SJSA1 (cell line): ENCODE measurements at places on chromosomes 1 and 21.

DNA sequence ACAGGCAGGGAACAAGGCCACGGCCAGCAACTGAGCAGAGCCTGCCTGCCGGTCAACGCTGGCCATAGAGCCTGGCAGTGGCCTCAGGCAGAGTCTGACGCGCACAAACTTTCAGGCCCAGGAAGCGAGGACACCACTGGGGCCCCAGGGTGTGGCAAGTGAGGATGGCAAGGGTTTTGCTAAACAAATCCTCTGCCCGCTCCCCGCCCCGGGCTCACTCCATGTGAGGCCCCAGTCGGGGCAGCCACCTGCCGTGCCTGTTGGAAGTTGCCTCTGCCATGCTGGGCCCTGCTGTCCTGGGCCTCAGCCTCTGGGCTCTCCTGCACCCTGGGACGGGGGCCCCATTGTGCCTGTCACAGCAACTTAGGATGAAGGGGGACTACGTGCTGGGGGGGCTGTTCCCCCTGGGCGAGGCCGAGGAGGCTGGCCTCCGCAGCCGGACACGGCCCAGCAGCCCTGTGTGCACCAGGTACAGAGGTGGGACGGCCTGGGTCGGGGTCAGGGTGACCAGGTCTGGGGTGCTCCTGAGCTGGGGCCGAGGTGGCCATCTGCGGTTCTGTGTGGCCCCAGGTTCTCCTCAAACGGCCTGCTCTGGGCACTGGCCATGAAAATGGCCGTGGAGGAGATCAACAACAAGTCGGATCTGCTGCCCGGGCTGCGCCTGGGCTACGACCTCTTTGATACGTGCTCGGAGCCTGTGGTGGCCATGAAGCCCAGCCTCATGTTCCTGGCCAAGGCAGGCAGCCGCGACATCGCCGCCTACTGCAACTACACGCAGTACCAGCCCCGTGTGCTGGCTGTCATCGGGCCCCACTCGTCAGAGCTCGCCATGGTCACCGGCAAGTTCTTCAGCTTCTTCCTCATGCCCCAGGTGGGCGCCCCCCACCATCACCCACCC, at the start of gene TAS1R3:
TSS of gene TAS1R3 (plus strand) at position 213 of the 898 bp plus-strand sequence. CDS start at position 279, 66 bp downstream.
- DNase-seq = no peak

GRCh38 chr1:11051781-11052511, 4.9 kb upstream of the MASP2 start:
- DNase-seq = no peak

GRCh38 chr1:147757015-147757990, 3.1 kb downstream of the GJA5 start:
- no peak for DNase-seq

DNA sequence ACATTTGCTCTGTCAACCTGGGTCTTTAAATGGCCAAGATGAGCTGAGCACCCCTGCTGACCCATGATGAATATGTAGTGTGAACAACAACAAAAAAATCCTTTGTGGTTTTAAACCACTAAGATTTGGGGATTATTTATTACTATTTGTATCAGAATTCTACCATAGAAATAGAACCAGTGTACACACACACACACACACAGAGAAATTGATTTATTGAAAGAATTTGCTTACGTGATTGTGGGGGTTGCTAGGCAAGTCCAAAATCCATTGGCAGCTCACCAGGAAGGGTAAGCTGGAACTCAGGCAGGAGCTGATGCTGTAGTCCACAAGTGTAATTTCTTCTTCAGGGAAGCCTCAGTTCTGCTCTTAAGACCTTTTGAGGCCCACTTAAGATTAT, 82.5 kb upstream of the MAP1LC3C start:
- DNase-seq = no peak

DNA sequence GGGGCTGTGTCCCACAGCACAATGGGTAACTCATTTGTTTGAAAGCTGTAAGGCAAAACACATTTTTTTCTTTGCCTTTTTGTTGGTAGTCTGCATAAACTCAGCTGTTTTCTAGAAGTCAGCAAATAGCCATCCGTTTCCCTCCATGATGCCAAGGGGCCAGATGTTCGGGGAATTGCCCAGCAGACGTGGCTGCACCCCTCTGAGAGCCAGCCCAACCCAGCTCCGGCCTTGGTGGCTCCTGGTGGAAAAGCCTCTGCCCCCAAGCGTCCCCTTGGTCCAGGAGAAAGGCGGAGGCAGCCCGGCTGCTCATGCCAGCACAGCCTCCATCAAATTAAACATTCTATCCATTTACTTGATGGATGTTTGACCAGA, 58.4 kb upstream of the ADARB1 start:
- DNase-seq = no peak

DNA sequence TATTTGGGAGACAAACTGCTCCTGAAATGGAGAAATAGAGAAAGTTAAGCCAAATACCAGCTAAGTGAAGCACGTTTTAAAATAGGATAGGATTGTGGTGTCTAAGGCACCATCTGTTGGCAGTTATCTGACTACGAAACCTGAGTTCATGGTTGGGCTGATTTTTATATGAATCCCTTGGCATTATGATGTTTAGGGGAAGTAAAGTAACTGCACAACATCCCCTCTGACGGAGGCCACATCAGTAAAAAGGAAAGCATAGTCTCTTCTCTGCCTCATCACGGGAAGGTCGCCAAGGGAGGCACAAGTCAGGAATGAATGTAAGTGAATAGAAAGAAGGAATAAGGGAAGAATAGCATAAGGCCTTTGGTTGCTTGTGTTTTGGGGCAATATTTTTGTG, 128.0 kb downstream of the PRRX1 start:
- DNase-seq = no peak

DNA sequence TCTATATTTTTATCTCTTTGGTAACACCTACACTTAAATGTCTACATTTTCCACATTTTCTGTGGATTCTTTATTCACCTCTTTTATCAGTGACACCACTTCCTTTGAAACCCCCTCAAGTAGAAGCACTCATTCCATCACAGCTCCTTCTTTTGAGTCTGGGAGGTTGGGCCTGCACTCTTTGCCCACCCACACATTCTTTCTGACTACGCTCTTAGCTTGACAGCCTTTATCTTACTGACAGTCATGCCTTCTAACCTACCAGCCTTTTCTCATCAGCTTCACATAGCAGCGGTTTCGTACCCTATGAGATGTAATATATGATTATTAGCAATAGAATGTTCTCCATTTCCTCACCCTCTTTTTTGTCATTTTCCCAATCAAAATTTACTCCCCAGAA, 151.9 kb downstream of the TNFSF18 start:
- no peak for DNase-seq

GRCh38 chr1:55049914-55050278, 10.5 kb downstream of the PCSK9 start:
- no peak for DNase-seq

DNA sequence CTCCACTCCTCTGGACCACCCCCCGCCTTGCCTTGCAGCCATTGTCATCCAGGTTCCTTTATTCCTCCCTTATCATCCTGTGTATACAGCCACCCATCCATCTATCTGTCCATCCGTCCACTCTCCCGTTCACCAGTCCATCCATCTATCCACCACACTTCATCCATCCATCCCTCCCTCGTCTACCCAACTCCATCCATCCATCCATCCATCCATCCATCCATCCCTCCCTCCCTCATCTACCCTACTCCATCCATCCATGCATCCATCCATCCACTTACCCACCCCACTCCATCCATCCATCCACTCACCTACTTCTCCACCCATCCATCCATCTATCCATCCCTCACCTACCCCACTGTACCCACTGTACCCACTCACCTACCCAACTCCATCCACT, 35.4 kb downstream of the DHRS3 start:
- no peak for DNase-seq

GRCh38 chr1:36151845-36152203, 2.5 kb upstream of the TRAPPC3 start:
- DNase-seq = no peak

GRCh38 chr21:18602711-18603110, 199.1 kb upstream of the TMPRSS15 start:
- DNase-seq = no peak

GRCh38 chr1:51648180-51649109, 31.6 kb downstream of the OSBPL9 start:
- no peak for DNase-seq

DNA sequence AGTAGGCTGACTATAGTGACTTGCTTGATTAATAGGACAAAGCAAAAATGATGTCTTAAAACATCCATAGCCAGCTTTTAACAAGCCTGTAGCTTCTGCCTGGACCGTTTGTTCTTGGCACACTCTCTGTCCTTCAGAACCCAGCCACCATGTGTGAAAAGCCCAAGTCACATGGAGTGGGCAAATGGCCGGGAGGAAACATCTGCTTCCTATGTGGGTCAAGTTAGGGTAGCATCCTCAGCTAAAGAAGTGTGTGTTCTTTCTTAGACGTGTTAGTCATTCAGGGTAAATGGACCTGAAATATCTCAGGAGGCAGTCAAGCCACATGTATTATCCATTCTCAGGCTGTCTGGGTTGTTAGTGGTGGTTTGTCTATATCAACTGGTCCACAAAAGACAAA, 23.4 kb downstream of the RD3 start:
- no peak for DNase-seq

DNA sequence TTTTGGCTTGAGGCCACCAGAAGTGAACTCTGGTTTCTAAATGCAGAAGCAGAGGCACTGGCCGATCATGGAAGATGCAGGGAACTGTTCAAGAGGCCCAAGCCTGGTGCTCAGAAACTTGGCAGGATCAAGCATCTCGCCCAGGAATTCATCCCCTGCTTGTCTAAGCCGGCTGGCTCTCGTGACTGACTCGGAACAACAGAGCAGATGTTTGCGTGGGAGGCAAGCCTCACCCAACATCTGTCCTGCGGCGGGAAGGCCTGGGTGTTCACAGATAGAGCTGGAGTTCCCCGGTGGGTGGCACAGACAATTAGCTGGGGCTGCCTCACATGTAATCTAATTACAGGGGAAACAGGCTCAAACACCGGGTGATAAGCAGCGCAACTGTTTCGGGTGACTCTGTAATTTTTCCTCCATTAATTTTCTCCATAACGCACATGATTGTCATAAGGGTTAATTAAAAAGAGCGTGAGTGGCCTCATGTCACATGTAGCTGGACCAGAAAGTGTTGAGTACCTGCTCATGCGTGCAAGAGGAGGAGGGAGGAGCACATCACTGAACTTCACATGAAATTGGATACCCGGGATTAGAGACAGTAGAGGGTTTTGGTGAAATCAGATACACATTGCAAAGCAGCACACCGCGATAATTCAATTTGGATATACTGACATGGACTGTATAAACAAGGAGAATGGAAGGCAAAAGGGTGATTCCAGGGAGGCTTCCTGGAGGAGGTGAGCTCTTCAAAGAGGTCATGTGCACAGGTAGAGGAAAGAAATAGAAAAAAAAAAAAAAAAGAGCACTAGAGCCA, 180.0 kb downstream of the ETS2 start:
- DNase-seq = peak; percentile 86

- no peak for DNase-seq
Observed at GRCh38 chr21:27132266-27132665, 165.4 kb upstream of the ADAMTS5 start.

DNA sequence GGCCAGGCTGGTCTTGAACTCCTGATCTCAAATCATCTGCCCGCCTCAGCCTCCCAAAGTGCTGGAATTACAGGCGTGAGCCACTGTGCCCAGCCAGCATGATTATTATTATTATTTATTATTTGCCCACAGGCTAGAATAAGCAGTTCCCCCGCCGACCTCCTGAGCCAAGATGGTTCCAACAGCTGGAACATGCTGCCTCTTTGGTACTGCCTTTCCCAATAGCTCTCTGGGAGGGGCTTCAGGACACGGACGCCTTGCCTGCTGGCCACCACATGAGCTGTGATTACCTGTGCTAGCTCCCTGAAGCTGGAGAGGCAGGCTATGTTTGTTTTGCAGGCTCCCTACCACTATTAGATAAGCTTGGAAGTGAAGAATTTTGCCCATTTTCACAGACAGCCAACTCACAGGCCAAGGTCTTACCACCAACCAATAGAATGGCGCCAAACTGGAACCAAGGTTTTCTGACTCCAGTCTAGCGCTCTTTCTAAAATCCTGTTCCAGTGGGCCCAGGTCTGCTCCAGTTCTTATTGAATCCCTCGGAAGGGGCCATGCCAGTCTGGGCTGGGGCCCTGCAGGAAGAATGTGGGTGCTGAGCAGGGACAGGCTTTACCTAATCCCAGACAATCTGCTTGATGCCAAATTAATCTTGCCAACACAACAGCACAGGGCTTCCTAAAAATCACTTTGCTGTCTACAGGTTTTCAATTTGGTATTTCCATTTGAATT, 2.1 kb upstream of the GPR61 start:
- DNase-seq = no peak

DNA sequence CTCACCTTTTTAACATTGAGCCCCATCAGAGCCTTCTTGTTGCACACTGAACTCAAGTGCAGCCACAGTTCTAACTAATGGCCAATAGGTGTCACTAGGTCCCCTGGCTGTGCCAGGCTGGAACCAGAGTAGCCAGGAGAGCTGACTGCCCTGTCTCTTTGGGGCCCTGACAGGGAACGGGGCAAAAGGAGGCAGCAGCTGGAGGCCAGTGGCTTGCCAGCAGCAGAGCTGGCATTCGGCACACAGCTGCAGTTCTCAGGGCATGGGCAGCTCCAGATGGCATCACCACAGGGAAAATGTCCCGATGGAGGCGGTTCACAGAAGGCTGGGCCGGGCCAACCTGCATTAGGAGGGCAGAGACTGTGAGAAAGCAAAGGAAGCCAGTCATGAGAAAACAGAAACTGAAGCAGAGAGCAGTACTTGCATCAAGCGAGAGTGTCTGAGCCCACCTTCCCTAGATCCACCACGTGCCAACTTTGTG, 188.6 kb downstream of the FCRL5 start:
- DNase-seq = no peak

- no peak for DNase-seq
Observed at GRCh38 chr1:229059671-229060539, 211.0 kb upstream of the RAB4A start.

DNA sequence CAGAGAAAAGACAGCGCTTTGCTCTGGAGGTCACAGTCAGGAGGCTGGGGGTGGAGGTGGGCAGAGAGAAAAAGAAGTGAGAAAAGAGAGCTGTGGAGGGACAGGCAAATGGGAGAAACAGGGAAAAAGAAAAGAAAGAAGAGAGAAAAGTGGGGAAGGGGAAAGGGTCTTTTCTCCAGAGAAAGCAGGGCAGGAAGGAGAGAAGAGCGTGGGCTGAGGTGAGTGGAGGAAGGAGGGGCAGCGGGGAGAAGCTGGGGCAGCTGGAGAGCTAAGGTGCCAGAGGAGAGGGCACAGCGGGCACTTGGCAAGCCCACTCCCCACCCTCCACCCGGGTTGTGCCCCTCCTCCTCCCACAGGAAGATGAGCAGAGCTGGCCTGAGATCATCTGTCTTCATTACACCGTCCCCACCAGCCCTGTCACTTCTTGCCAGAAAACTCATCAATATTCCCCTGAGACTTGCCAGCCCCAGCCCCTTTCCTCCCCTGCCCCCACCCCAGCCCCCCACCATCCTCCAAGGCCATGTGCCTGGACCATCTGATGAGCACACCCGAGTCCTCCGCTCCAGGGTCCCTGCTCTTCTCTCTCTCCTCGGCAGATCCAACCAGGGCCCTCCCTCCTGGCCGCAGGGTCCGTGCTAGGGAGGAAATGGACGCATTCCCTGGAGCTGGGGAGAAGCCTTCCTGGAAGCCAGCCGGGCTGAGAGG, 17.0 kb upstream of the BLACAT1 start:
- no peak for DNase-seq

DNA sequence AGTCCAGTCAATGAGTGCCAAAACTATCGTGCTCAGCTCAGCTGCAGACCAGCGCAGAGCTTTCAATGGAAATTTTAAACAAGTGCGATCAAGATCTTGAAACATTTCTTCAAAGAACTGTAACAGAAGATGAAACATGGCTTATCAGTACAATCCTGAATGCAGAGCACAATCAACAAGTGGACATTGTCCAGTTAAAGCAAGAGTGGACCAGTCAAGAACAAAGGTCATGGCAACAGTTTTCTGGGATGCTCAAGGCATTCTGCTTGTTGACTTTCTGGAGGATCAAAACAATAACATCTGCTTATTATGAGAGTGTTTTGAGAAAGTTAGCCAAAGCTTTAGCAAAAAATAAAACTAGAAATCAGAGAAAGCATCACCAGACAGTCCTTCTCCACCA, 374.2 kb downstream of the SETD4 start:
- DNase-seq = no peak
